ENCODE measurements at places on chromosomes 16 and 17. TPM values are rescaled to one million over a fixed set of nuclear protein-coding genes. Genes with fewer than 3 reads are reported as not detected.

The RMI2 gene
- 11.0 TPM for total RNA-seq

GRCh38 chr16:14564323-14564722 is 65.7 kb downstream of the PARN start:
- ATAC-seq = peak; percentile 92

DNA sequence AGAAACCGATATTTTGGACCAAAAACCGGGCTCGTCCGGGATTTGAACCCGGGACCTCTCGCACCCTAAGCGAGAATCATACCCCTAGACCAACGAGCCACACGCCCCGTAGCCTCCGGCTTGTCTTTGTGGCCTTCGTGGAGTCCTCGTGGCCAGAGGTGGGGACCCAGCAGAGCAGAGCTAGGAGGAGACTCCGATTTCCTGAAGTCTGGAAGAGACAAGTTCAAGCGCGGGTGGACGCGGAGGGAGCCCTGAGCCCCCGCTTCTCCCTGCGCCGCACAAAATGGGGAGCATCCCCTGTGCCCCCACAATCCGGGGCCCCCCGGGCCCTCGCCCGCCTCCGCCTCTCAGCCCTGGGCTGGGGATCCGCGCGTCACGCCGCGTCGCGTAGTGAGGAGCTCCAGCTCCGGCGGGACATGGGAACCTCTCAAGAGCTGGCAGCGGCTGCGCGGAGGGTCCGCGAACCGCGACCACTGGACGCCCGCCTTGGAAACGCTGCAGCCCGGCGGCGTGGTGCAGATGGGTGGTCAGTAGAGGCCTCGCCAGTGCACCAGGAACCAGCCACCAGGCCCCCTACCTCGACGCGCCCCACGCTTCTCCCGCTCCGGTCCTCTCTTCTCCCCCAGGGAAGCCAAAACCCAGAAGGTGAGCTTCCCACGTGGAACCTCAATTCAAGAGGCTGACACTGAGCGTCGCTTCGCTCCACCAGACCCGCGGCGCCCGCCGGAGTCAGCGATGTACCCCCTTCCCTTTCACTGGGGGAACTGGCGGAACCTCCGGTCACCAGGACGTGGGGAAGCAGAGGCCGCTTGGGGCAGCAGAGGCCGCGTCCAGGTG is 5.2 kb upstream of the OR1F1 start:
- peak; percentile 51 for ATAC-seq

DNA sequence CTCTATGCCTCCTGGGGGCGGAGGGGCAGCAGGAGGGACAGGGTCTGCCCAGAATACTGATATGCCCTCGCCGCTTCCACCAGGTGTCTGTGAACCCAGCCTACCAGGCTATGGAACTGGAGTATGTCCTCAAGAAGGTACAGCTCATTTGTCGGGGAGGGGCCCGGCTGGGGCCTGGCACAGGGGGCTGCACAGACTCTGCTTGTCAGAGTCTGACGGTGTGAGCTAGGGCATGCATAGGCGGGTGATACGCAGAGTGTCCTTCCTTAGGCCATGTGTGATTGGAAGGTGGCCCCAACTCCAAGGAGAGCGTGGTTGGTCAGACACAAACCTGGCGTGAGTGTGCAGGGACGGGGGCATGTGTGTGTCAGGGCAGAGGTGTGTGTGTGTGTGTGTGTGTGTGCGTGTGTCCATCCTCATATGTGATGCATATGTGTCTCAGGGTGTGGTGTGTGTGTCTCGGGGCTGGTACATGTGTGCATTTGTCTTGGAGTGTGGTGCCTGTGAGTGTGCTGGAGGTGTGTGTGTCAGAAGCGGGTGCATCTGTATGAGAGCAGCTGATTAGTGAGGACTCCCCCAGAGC is 7.0 kb downstream of the CHAD start:
- ATAC-seq = no peak

DNA sequence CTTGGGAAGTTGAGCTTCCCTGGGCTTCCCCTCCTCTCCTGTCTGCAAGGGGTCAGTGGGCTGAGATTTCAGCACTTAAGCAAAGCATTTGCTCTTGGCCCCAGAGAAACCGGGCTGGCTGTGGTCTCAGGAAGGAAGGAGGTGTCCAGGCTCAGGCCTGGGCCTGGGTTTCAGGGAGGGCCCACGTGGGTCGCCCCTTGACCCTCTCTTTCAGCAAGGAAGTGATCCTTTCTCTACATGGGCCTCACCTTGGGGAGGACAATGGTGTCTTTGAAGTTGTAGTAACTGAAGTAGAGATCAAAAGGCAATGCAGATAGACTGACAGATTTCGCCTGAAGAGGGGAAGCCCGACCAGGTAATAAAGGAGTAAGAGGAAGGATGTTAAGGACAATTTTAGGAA is 2.7 kb downstream of the NOD2 start:
- ATAC-seq = no peak

Measured in esophagus mucosa (tissue), 1 donor.